NCI-H510A (cell line): ENCODE measurements at places on chromosomes 6 and 20.
A peak's percentile ranks its signal among the peaks of the same experiment; 100 is the strongest.

DNA sequence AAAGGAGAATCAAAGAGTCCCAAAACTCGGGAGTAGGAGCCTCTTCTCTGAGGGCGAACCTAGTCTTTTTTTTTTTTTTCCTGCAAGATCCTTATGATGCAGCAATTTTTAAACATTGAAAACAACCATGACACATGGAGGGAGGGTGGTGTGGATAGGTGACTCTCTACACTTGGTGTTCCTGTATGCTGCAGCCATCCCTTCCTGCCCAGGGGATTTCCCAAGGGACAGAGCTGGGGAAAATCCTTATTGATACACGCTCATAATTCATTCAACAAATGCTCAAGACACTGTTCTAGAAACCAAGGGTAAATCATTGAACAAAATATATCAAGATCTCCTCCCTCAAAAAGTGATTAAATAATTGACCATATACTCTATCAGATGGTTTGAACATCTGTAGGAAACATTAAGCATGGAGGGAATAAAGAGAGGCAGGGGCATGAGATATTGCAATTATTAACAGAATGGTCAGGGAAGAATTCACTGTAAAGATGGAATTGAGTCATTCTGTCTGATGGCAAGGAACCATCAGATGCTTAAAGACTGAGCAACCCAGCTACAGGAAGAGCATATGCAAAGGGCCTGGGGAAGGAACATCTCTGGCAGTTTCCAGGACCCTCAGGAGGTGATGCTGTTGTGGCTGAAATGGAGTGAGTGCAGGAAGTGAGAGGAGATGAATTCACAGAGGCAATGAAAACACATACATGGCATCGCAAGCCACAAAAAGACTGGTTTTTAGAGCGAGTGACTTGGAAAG is 13.4 kb upstream of the BTN3A3 start:
- DNase-seq = no peak

DNA sequence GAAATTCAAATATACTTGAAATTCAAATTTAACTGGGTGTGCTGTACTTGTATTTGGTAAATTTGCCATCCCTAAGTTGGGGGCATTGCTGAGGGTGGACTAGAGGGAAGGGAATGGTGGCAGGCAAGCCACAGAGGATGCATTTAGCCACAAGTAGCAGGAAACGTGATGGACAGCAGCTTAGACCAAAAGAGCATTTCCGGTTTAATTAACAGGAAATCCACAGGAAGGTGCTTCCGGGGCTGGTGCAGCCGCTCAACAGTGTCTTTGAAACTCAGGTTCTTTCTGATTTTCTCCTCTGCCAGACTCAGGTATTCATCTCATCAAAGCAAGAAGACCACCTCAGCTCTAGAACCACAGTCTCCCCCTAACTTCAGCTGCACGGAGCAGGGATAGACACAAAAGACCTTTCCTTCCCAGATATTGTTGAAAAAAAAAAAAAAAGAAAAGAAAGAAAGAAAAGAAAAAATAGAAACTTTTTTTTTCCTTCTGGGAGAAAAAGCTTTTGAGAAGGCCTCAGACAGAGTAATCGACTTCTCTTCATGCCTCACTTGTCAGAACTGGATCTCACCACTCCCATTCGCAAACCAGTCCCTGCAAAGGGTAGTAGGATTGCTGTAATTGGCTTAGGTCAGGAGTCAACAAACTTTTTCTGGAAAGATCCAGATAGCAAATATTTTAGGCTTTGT is 8.0 kb upstream of the BCAS1 start:
- no peak for DNase-seq

DNA sequence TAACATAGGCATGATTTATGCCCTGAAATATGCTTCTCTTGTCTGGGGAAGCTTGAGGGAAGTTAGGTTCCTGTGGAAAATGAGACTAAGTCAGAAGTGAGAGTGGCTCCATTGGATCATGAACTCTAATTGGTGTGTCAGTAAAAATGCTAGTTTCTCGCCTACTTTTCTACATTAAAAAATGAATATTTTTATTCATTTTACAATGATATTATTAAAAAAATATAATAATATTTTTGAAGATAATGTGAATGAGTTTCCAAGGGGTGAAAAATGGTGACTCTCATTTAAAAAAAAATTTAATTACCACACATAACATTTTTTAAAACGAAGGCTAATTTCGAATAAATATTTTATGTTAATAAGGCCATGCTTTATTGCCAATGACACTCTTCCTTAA is 84.2 kb downstream of the HIVEP1 start:
- no peak for DNase-seq

GRCh38 chr6:77456531-77457248 is 6.6 kb downstream of the HTR1B start:
- no peak for DNase-seq

DNA sequence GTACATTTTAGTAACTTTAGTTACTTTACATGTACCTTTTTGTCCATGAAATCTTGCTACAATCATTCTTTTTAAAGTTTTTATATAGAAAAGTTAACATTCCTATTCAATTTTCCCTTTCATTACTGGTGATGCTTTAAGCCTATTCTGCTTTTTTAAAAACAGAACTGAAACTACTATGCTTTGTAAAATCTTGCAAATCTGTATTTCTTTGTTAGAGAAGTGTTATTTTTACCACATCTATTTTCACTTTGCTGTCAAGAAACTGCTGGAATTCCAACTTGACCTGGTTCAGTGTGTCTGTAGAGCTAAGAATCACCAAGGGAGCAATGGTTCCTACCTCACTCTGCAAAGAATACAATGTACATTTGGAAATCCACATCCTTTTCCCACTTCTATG is 21.8 kb upstream of the SAMD5 start:
- DNase-seq = no peak

GRCh38 chr6:135517527-135517926 is 20.0 kb upstream of the AHI1 start:
- DNase-seq = no peak

- DNase-seq = no peak
Observed at GRCh38 chr20:9200620-9201019, 131.7 kb downstream of the PLCB4 start.

DNA sequence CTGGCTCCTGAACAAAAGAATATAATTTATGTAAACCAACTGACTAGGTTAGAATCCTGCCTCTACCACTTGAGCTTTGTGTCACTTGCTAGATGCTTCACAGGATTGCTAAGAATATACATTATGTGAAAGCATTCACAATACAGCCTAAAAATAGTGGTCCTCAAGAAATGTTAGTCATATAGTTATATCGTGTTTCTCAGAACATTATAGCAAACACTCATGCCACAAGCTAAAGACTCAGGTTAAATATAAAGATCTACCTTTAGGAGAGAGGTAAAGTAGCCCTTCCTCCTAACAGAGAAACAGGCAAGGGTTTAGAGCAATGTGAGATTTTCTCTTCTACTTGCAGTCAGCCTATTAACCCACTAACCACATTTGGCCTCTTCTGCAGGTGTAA is 17.8 kb upstream of the ALDH8A1 start:
- DNase-seq = no peak

DNA sequence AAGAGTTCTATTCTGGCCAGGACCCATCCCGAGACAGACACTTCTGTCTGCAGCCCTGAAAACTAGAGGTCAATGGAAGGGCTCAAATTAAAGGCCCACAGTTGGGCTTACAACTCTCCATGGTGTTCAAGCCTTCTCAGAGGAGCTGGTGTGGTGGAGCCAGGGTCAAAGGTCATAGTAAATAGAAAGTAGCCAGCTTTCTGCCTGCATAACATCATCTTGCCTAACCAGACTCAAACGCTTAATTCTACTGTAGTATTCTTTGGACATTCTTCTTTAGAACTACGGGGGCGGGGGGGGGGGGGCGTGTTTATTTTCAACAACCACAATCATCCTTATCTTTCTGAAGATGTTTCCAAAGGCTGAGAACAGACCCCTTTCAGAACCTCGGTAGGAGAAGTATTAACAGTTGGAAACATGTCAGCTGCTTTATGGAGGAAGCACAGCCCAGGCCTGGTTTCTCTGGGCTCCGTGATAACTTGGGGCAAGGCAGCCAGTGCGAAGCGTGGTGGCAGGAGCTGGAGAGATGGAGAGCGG is 1.5 kb upstream of the RREB1 start:
- DNase-seq = no peak

GRCh38 chr6:129029778-129030177 is 146.8 kb downstream of the LAMA2 start:
- no peak for DNase-seq

- no peak for DNase-seq
Observed at GRCh38 chr6:89268776-89269175, 46.3 kb downstream of the GABRR2 start.

DNA sequence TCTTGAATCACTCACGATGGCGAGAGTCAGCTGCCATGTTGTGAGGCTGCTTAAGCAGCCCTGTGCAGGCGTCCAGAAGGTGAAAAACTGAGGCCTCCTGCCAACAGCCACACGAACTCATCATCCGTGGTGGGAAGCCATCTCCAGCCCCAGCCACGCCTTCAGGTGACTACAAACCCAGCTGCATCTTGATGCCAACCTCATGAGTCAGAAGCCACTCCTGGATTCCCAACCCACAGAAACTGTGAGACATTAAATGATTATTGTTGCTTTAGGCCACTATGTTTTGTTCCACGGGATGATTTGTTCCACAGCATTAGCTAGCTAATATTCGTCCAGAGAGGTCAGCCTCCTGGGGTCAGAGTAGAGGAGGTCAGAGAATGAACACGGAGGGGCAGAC is 80.5 kb downstream of the SNX5 start:
- DNase-seq = no peak

DNA sequence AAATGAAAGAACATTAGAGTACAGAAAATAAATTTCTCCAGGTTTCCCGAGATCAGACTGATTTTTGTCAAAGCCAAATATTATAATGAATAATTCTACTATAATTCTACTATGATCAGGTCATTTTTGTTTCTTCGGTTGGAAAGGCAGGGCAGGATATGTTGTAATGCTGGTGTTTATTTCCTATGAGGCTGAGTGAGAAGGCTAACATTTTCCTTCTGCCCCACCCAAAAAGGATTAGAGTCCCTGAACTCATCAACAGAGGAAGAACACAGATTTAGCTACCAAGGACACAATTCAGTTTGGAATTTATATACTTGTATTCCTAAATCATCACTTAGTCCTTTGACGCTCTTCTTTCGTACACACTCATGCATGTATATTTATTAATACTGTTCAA is 318.9 kb downstream of the SYNE1 start:
- DNase-seq = no peak

DNA sequence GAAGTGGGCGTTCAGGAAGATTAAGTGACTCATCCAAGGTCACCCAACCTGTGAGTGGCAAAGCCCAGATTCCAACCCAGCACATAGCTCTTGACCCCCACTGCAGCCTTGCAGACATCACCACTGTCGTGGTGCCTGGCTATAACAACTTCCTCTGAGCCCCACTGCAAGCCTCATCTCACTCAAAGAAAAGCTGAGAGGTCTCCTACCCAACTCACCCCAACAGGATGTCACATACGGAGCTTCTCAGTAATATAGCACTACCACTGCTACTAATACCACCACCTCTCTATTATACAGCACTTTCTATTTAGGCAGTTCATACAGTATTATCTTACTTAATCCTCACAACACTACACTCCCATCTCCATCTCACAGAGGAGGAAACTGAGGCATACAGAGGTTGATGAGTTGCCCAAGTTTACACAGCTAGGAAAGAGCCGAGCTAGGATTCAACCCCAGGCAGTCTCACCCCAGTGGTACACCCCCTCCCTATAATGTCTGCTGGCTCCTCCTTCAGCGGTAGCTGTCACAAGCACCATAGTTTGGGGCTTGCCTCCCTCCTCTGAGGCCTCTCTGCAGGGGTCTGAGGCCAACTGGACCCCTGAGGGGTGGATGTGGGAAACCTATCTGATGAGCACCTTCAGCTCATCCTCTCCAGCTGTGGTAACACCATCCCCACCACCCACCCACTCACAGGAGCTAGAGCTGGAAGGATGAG is 19.5 kb downstream of the TFEB start:
- no peak for DNase-seq

- no peak for DNase-seq
Observed at GRCh38 chr20:57060407-57061050, 205.9 kb downstream of the BMP7 start.

- peak; percentile 29 for DNase-seq
Observed at GRCh38 chr20:16712511-16712947, 17.3 kb upstream of the SNRPB2 start.

DNA sequence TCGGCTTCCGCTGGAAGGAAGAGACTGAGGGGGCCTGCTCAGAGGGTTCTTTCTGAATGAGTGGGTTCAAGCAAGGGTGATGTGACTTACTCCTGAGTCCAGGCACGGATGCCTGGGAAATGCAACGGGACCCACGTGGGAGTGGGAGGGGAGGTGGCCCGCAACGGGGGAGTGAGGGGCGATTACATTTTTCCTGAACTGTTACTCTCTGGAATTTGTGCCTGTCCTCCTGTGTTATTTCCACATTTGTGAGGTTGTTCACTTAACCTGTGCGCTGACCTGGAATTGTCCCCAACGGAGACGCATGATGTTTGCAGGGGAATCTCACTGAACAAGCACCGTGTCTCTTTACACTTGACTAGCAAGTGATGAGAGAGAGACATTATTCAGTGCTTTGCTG is 209.4 kb downstream of the CDH4 start:
- DNase-seq = no peak

GRCh38 chr6:166830891-166831363 is 125.4 kb downstream of the RNASET2 start:
- DNase-seq = no peak

- DNase-seq = no peak
Observed at GRCh38 chr20:62025394-62025793, 40.3 kb downstream of the TAF4 start.

- no peak for DNase-seq
Observed at GRCh38 chr6:131946992-131947955, 3.9 kb downstream of the CCN2 start.

DNA sequence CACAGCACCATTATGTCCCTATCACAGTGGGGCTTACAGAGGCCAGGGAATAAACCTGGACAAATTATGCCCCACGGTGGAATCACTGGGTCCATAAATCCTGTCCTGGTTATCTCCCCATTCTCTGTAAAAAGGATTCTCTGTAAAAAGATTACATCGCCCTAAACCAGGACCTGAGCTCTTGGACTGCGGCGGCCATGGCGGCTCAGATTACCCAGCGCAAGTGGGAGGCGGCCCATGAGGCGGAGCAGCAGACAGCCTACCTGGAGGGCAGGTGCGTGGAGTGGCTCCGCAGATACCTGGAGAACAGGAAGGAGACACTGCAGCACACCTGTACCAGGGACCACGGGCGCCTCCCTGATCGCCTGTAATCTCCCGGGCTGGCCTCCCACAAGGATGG is 8.4 kb upstream of the HLA-A start:
- DNase-seq = no peak

DNA sequence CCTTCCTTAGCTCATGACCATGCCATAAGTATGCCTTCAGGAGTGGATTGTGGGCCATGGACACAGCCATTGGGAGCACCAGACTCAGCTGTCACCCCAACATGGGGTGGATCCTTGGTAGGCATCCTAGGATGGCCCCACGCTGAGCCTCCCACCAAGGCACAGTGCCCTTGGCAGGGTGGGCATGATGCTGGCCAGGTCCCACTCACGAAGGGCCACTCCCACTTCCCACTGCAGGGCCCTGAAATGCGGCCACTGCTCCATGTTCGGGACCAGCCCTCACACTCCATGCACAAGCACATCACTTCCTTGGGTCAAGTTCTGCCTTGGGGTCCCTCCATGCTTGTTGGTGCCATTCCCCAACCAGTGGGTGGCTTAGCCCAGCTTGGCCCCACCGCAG is 12.9 kb upstream of the FUT9 start:
- DNase-seq = no peak
